ENCODE measurements at places on chromosomes 7 and 10.

- no peak for DNase-seq
These were observed 3.5 kb upstream of the SCIN start for GRCh38 chr7:12567015-12567414.

DNA sequence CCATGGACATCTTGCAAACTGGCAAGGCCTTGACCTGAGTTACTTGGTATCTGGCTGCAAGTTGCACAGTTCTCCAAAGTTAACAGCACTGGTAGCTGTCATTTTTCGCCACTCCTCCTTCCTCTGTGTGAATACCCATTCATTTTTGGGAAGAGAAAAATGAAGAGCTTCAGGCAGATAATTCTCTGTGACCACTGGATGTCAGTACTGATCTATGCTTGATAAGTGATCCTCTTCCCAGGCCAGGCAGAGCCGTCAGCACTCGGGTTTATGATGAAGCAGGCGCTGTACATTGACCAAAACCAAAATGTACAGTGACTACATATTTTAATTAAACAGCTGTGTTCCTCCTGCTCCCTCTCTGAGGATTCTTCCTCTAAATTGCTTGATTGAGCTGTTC, 55.9 kb upstream of the PDZD8 start:
- no peak for DNase-seq

GRCh38 chr10:128476368-128476725, 350.1 kb upstream of the MKI67 start:
- DNase-seq, result no peak

DNA sequence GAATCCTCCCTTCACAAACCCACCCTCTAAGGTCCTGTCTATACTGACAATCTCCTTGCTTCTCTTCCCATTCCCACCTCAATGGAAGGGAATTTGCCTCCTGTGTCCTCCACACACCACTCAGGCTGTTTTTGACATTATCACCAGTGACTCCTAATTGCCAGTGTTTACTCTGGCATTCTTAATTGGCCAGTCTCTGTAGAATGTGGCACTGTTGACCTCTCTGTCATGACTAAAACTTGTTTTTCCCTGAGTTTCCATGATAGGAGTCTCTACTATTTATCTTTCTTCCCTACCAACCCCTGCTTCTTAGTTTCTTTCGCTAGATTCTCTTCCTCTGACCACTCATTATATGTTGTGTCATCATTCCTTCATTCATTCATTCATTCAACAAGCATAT, 12.1 kb downstream of the SLC16A12 start:
- no peak for DNase-seq

DNA sequence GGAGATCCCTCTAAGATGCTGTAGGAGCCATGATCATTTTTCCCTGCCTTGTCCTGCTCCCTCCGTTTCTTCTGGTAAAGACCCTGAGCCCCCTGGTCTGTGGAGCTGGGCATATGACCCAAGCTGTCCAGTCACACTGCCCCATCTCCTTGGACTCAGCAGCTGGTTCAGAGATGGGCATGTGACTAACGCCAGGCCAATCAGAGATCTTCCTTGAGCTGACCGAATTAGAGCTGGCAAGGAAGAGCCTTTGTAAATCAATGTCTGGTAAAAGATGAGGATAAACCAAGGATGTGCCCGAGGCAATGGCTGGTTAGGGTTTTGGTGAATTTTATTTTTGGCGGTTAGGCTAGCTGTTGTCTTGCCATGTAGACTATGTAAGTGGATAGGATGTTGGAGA, 173.3 kb downstream of the LCOR start:
- no peak for DNase-seq

GRCh38 chr7:44678471-44679179, 70.0 kb upstream of the ZMIZ2 start:
- no peak for DNase-seq

DNA sequence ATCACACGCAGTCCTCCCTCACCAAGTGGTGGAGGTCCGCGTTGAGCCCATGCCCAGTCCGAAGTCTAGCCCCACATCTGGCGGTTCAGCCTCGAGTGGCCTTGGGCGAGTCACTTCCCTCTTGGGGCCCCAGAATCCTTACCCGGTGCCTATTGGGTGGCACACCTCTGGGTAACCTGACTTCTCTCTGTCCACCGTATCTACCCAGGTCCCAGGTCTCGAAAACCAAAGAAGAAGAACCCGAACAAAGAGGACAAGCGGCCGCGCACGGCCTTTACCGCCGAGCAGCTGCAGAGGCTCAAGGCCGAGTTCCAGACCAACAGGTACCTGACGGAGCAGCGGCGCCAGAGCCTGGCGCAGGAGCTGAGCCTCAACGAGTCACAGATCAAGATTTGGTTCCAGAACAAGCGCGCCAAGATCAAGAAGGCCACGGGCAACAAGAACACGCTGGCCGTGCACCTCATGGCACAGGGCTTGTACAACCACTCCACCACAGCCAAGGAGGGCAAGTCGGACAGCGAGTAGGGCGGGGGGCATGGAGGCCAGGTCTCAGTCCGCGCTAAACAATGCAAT, 4.3 kb downstream of the EN2 start:
- no peak for DNase-seq

DNA sequence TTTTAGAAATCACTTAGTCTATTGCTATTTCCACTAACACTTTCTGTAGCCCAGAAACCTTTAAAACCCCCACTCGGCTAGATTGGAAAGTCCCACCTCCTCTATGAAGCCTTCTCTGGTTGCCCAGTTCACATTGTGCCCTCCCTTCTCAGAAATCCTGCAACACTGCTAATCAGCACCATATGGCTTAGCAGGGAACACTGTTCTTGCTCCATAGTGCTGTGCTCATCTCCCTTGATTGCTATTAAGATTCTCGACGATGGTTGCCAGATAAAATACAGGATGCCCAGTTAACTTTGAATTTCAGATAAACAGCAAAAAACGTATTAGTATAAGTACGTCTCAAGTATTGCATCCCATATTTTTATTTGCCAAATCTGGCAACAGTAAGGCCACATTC, 40.1 kb upstream of the XPNPEP1 start:
- no peak for DNase-seq

DNA sequence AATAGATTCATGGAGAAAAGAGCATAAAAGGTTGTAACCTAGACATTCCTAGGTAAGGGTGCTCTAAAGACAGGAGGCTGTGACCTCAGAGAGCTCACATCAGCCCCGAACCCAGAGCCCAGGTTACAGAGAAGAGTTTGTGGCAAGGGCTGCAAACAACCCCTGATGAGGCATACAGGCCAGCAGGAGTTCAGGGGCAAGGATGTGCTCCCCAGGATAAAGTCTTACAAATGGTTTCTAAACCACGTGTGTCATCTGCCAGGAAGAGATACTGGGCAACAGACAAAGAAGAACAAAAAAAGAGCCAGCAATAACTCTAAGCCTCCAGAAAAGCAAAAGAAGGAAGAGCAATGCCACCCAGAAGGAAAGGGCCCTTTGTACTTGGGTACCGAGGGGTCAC, 27.7 kb downstream of the NCAPG2 start:
- no peak for DNase-seq

All from stimulated activated CD4-positive, alpha-beta T cell treated with anti-CD3 and anti-CD28 coated beads, Interleukin-1b, Interleukin-23, amount 100 ng/mL, for 1 hour (primary cell).